Ovary (tissue), 10 donors: ENCODE measurements at places on chromosomes 7 and 10. TPM values are rescaled to one million over a fixed set of nuclear protein-coding genes. Genes with fewer than 3 reads are reported as not detected.

GRCh38 chr10:86699991-86700840, 31.9 kb downstream of the LDB3 start:
- DNase-seq, result no peak

- DNase-seq, result no peak
Measured at GRCh38 chr10:14683256-14683655, 91.4 kb downstream of the FAM107B start.

DNA sequence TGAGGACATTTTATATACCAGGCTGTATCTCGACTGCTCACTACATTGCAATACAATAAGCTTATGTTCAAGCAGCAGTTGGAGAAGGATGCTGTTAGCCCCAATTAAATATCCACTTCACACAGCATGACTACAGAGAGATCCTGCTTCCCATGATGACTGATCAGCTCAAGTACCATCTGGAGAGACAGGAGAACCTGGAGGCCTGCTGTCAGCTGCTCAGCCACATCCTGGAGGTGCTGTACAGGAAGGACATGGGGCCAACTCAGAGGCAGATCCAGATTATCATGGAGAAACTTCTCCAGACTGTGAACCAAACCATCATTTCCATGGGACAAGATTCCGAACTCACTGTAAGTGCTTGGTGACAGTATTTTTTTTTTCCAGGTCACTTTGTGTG, 22.5 kb downstream of the RNF133 start:
- DNase-seq, result no peak

DNA sequence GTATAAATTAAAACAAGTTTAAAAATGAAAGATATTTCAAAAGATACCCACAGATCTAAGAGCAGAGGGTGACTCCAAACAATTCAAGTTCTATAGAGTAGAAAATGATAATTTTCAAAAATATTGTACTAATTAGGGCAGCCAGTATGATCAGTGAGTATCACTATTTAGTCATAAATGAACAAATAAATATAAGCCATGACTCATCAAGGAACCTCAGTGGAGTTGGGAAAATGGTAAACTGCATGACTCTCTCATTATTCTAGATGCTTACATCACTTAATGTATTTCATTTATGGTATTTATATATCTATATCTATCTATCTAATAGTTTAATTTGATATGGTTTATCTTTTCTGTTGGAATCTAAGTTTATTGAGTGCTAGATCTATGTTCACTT, 94.3 kb downstream of the THSD7A start:
- DNase-seq, result no peak

DNA sequence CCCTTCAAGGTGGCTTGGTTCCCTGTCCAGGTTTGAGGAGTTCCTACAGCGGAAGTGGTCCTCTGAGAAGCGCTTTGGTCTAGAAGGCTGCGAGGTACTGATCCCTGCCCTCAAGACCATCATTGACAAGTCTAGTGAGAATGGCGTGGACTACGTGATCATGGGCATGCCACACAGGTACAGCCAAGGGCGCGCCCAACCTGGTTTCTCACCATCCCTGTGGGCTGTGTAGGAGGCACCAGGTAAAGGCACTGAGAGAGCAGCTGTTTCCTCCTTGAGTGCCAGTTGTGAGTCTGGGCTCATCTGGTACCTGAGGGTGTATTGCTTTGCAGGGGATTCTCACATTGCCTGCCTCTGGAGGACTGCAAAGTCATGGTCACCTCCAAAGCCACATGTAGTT, 68.0 kb downstream of the OGDH start:
- DNase-seq, result no peak

GRCh38 chr7:199483-200249, 7.3 kb downstream of the FAM20C start:
- no peak for DNase-seq

GRCh38 chr10:20931156-20931795, 34.2 kb upstream of the NEBL start:
- DNase-seq, result no peak

- DNase-seq, result no peak
Measured at GRCh38 chr7:95906851-95907250, 134.5 kb downstream of the DYNC1I1 start.

GRCh38 chr10:51918884-51919325, 219.5 kb upstream of the CSTF2T start:
- DNase-seq, result no peak

GRCh38 chr10:132269266-132270230, 38.2 kb downstream of the STK32C start:
- DNase-seq, result no peak

DNA sequence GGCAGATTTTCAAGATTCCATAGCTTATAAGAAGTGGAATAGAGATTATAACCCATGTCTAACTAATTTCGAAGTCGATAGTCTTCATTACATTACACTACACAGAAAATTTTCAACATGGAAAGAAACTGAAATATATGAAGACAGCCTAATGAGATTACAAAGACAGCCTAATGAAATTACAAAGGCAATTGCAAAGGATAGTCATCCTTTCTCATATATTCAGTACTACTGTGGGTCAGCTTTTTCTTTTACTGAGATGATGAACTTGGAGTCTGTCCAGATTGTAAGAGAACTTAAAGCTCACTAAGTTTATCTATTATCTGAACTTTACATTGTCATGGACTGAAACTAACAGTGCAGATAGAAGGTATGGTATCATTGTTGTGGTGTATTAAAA, 304.4 kb upstream of the MBL2 start:
- no peak for DNase-seq

Gene EPDR1
- 31.8 TPM for total RNA-seq

Gene SLC13A4
- not detected for total RNA-seq

Gene FEZF1
- not detected for total RNA-seq
